ENCODE measurements at places on chromosomes 3 and 15. TPM values are rescaled to one million over a fixed set of nuclear protein-coding genes. Genes with fewer than 3 reads are reported as not detected.

- DNase-seq: no peak
Observed at GRCh38 chr3:171643033-171643432, 167.2 kb downstream of the PLD1 start.

DNA sequence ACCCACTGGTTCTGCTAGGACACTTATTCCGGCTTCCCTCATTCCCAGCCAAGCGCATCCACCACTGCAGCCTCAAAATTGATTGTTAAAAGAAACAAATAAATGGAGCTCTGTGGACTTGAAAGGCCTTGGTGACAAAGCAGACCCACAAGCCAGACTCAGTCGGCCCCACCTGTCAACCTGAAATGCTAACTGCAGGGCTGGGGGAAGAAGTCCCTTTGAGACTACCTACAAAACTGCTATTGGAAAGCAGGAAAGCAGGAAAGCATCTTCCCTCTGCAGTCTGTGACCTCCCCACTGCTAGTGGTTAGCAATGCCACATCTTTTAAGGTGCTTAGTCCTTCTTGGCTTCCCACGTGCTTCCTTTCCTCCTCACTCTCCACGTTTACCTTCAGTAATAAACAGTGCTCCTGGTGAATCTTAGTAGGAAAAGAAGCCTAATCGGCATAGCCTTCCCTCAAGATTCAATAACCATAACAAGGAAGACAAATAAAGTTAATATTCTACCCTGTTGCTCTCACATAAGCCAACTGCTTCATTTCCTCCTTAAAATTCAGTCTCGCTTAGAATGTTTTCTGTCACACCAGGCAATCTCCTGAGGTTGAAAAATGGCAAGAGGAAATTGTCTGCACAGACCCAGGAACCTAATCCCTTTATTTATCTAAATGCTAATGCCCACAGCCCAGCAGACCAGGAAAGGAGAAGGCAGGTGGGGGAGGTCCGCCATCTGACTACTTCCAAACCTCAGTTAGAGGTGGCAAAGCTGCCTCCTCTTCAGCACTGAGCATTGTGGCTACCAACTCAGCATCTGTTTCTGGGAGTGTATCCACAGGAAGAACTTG, 296.2 kb downstream of the NEK10 start:
- no peak for DNase-seq

- no peak for DNase-seq
Observed at GRCh38 chr15:101437209-101437608, 52.3 kb downstream of the PCSK6 start.

- no peak for DNase-seq
Observed at GRCh38 chr15:63358241-63359029, 23.2 kb downstream of the CA12 start.

DNA sequence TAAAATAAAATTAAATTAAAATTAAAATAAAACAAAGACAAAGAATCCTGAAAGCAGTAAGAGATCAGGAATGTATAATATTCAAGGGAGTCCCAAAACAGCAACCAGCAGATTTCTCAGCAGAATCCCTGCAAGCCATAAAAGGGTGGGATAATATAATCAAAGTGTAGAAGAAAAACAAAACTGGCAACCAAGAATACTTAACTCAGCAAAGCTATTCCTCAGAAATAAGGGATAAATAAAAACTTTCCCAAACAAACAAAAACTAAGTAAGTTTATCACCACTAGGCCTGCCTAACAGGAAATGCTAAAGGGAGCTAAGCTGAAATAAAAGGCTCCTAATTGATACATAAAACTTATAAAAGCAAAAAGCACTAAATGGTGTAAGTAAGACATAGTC, 29.8 kb downstream of the THBS1 start:
- DNase-seq: no peak

Gene CCR9
- total RNA-seq: 0.12 TPM
